ENCODE measurements at places on chromosomes 5 and 9.
A peak's percentile ranks its signal among the peaks of the same experiment; 100 is the strongest.

- DNase-seq = no peak
Observed at GRCh38 chr9:34659592-34660253, 2.7 kb downstream of the CCL27 start.

DNA sequence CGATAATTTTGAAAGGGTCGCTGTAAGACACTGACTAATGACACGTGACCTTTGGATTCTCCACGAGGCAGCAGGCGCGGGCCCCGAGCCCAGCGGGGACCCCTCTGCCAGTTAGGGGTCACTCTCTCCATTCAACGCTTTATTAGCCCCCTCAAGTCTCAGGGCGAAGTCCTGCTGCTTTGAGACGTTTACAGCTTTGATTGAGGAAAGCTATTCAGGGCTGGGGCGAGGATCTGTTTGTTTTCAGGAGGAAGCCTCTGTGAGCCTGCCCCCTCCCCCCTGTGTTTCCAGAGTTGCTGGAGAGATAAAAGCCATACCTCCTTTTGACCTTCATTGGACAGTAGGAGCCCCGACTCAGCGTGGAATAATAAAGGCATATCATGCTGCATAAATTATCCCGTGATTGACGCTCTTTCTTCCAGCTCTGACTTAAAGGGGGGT is 31.4 kb upstream of the MSX2 start:
- no peak for DNase-seq

DNA sequence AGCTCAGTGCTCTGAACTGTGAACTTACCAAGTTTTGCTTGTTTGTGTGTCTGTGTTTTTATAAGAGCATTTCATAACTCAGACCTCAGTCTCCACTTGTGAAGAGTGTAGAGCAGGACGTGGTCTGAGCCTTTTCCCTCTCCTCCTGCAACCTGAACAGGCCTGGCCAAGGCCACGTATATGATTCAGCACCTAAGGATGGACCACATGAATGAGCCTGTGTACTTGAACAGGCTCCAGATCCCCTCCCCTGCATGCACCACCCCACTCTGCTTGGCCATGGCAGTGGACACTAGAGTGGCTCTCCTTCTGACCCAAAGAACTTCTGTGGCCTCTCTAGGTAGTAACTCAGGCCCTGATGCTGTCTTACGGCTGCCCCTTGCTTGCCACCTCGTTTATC is 125.9 kb upstream of the FSTL4 start:
- DNase-seq = no peak

DNA sequence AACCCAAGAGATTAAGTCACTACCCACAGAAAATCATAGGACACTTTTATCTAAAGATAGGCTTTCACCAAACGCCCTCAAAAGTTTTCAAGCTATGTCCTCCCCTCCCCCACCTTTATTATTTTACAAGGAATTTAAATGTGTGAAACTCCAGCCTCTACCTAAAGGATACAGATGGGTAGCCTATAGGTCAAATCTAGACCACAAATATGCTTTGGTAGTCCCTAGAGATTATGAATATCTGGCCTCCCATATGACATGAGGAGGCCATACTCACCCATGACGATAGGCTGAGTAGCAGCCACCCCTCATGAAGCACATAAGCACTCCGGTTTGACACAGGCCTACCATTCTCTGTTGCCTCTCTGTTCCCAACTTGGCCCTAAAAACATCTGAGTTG is 11.9 kb downstream of the SIL1 start:
- DNase-seq = no peak

DNA sequence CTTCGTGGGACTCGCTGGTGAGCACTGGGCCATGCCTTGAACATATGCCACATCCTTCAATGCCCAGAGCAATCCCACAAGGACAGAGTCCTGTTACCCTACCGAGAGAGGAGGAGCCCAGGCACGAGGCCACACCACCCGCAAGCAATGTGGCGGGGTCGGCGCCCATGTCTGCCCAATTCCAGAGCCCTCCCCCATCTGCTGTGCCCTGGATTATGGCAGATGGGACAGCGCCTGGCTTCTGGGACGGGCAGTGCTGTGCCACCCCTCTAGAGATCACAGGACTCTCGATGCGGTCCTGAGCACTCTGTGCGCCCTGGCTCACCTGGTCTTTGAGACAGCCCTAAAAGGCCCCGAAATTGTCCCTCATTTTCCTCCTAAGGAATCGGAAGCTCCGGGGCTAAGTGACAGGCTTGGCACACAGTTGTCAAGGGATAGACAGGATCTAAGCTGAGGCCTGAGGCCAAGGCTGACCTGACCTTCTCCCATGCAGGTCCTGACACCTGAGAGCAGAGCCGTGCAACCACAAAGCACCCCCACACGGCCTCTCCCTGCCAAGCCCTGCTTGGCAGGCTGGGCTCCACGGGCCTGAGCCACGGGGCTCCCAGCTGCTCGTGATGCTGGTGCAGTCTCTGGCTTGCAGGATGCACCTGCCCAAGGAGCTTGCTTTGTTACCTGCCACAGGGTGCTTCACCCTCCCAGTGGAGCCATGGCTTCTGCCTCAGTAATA is 48.8 kb downstream of the PRRT1B start:
- no peak for DNase-seq

- peak; percentile 72 for DNase-seq
Observed at GRCh38 chr9:129320575-129321285, 142.7 kb upstream of the IER5L start.

DNA sequence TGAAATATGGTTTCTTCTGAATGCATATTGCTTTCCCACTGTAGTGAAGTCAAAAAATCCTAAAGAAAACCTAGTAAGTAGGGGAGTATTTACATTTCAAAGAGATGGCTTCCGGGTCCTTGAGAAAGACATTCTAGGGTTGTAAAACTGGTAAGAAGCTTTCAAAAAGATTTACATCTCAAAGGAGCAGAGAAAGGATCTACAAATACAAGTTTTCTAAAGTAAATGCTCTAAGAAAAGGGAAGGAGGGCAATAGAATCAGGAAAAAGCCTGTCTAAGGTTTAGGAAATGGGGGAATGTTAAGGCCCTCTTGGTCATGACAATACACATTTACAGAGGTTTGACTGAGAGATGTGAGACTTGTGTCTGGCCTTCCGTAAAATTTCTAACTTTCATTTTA is 16.7 kb upstream of the TRPC7 start:
- no peak for DNase-seq

GRCh38 chr9:124216474-124217176 is 41.1 kb upstream of the NEK6 start:
- no peak for DNase-seq

DNA sequence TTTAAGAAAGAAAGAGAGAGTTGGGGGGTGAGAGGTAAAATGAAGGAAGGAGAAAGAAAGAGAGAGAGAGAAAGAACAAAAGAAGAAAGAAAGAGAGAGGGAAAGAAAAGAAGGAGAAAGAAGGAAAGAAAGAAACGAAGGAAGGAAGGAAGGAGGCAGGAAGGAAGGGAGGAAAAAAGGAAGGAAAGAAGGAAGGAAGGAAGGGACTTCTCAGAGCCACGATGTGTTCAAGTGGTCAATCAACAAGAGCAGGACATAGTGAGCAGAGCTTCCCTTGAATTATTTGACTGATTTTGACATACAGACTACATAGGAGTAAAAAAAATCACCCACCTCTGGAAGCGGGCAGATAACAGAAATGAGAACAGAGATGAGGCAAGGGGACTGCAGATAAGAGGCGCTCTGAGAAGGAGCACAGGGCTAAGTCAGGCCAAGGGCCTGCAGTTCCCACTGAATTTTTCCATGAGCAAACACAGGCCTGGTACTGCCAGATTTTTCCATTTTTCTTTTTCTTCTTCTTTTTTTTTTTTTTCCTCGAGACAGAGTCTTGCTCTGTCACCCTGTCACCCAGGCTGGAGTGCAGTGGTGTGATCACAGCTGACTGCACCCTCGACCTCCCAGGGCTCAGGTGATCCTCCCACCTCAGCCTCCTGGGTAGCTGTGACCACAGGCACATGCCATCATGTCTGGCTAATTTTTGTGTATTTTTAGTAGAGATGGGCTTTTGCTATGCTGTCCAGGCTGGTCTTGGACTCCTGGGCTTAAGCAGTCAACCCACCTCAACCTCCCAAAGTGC is 77.7 kb upstream of the IL17B start:
- no peak for DNase-seq

DNA sequence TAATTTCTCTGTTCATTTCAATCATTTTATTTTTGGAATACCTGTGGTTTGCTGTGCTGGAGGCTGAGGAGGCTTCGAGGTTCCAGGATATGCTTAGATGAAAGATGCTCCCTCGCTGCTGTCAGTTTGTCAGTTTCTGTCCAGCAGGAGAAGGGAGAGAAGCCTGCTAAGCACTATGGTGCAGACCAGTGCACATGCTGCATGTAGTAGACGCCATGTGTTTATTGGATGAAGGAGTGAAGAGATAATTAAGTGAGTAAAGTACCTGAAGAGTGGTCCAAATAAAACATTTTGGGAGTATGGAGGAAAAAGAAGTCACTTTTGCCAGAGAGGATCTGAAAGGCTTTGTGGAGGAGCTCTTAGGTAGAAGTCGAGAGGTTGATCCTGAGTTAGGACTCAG is 2.1 kb downstream of the PDZD2 start:
- DNase-seq = no peak

DNA sequence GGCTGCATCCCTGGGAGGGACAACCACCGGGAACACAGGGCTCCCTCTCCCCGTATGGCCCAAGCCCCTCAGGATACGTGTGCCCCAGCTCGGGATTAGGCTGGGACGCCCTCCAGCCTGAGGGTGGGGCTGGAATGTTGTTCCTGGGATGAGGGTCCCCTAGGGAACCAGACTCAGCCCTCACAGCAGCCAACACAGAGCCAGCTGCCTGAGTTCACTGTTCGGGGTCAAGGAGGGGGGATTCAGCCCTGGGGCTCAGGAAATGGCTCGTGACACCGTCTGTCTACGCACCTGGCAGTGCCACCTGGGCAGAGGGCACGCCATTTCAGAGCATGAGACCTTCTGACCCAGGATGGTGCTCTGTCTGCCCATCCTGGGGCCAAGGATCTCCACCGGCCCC is 8.9 kb downstream of the RNF44 start:
- no peak for DNase-seq

DNA sequence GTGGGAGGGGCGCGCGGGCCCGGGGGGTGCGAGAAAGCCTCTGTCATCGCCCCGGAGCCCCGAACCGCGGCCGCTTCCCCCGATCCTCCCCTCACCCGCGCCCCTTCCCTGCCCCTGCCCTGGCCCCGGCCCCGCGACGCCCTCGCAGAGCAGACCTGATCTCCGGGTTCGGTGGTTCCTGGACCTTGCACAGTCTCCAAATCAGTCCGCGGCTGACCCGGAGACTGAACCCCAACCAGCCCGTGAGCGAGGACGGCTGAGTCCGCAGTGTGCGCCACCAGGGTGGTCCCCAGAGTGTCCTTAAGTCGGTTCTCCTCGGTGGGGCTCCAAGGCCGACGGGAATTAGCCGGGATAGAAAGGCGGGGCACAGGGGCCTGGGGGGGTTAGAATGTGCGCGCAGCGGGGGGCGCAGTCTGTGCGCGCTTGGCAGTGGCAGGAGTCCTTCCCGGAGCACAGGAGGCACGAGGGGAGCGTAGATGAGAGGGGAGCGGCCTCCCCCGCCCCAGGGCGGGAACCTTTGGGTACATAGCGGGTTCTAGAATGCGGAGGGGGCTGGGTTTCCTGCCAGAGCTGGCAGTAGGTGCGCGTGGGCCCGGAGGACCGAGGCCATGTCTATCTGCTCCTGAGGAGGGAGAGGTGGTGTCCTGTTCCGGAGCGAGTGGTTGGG is 779 bp downstream of the PKN3 start:
- no peak for DNase-seq

Measured in BJ (cell line).